CD4-positive, alpha-beta T cell treated with Interleukin-17A for 1 hour (primary cell): ENCODE measurements at places on chromosomes 6 and 20.

- DNase-seq, result no peak
Measured at GRCh38 chr6:9138936-9139335, 703.6 kb upstream of the SLC35B3 start.

DNA sequence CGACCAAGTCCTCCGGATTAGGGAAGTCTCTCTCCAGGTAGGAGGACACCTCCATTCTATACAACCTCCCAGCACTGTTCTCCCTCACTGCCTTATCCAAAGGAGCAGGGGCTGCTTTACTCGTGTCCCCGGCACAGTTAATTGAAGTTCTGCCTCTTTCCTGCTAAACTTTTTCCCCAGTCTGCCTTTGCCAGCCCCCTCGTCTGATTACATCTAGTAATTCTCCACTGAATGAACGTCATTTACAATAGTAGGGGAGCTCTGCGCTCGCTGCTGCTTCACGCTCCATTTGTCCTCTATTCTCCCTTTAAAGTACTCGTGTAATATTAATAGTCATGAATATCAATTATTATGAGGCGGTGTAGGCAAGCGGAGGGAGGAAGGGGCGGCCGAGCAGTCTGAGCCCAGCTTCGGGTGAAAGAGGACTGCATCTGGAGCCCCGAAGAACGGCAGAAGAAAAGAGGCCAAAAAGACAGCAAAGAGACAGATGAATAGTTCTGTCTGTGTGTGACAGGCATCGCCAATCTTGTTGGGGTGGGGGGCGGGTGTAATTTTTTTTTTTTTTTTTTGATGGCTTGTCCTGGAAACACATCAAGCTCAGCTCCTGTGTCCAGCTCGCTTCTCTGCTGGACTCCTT, 2.9 kb downstream of the TFAP2B start:
- DNase-seq, result no peak

GRCh38 chr6:47512872-47513271, 35.3 kb downstream of the CD2AP start:
- DNase-seq, result no peak

DNA sequence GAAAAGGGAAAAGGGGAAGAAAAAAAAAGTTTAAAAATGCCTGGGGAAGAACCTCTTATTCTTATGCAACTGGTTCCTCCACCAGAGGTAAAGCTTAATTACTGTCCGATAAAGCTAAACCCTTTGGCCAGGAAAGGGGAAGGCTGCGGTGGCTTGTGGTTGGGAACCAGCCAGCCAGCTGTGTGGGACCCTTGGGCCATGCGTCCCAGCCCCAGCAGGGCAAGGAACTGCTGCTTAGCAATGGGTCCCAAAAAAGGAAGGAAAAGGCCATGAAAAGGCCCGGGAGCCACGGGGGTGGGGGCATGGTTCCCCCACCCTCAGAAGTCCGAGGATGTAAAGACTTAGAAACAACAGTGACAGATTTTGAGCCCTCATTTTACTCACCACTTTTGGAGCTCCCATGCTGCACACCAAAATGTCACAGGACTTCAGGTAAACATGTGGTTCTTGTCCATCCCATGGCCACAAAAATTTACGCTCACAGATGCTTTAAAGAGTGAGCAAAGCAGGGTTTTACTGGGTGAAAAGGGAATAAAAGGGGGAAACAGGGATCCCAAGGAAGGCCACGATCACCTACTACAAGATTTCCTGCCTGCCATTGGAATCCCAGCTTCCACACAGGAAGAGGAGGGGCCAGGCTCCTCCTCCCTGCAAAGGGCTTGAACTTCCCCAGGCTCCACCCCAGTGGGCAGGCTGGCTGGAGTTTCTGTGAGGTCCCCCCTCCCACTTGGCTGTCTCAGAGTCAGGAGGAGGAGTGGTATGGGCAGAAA, 1234.7 kb upstream of the GJE1 start:
- no peak for DNase-seq

GRCh38 chr6:125164696-125165095, 11.1 kb downstream of the TPD52L1 start:
- no peak for DNase-seq

DNA sequence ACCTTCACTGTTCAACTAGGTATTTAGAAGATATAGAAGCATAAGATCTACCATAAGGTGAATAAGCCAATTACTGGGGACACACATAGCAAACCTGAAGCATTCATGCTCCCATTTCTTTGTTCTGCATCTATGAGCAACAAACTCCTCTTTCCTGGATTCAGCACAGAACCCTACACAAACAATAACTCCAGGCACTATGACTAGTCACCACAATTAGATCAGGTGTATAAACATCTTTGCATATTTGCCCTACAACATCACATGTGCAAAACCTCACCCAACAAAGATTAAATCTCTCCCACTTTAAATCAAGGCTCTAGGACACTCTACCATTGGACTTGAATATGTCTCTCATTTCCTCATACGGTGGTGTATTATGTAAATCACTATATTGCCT, 652.3 kb downstream of the EPHA7 start:
- no peak for DNase-seq

DNA sequence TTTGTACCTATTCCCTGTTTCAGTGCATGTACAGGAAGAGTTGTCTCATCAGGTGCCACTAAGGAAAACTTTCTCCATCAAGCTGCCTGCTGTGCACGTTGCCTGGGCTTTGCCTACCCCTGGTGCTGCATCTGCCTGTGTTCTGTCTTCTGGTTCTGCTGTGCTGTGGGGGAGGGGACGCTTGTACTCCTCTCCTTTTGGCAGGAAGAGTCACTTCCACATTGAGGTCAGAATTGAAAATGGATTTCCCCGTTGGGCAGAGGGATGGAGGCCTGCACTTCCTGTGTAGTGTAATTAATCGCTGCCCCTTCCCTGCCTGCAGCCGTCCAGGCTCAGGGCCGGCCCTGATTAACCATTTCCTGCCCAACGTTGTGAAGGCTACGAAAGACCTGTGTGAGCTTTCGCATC, 153.3 kb downstream of the SCML4 start:
- peak; percentile 40 for DNase-seq

DNA sequence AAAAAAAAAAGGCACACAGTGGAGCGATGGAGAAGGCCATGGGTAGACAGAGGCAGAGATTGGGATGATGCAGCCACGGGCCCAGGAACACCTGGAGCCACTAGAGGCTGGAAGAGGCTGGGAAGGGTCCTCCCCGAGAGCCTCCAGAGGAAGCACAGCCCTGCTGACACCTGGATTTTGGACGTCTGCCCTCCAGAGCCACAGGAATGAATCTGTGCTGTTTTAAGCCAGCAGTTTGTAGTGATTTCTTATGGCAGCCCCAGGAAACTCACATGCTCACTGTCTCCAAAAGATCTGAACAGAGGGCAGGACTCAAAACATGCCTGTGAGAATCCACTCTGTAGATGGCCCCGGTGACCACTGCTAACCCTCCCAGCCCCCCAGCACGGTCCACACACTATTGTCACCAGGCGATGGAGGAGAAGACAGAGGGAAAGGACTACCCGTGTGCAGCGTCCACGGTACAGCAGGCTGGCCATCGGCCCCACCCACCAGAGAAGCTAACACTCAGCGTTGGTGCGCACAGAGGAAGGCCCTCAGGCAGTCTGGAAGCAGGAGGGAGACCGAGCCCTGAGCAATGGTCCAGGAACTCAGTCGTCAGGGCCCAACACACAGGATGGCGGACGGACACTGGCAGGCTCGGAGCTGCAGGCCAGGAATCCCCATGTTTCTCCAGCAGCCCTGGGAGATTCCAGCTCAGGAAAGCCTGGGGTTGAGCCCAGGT, 99.7 kb downstream of the BMP7 start:
- DNase-seq, result no peak
